ENCODE measurements at places on chromosomes 12 and 14.

DNA sequence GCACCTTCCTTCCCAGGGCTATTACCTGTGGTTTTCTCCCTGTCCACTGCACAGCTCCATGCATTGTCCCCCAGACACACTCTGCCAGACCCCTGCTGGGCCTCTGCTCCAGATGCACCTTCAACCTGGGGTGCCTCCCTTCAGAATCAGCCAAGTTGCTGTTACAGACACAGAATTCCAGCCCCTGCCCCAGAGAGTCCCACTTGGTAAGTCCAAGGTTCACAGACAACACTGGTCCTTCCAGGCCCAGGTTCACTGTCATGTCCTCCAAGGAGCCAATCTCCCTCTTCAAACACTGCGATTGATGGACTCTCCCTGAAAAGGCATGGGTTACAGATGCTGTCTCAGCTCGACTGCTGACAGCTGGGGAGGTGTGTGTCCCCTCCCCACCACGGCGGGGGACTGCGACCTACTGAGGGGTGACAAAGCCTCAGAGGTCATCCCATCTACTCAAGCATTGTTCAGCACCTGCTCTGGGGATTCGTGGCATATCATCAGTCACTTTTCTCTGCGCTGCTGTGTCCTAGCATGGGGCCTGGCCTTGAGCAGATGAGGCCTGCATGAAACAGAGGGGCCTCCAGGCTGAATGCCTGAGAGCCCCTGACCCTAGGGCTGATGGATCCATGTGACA is 24.3 kb downstream of the CALM1 start:
- no peak for DNase-seq

DNA sequence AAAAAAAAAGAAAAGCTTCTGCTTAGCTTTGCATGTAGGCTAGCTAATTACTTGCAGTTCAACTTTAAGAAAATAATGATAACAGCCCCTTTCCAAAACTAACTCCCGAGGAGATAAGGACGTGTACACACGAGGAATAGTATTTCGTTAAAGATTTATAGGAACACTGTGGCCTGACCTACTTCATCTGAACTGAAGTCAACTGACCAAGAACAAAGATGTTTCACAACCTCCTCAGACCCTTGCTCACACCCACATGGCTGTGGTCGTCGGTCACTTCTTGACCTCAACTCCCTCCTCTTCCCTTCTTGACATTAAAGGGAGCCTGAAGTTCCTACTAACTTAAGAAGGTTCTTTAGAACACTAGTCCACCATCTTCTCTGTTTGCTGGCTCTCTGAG is 25.3 kb upstream of the FAM181A start:
- no peak for DNase-seq

- no peak for DNase-seq
These were observed 1.7 kb downstream of the TBX3 start for GRCh38 chr12:114682106-114682784.

GRCh38 chr12:80107221-80107620 is 7.9 kb downstream of the OTOGL start:
- no peak for DNase-seq

GRCh38 chr14:94328196-94328595 is 5.1 kb upstream of the SERPINA6 start:
- DNase-seq, result no peak

DNA sequence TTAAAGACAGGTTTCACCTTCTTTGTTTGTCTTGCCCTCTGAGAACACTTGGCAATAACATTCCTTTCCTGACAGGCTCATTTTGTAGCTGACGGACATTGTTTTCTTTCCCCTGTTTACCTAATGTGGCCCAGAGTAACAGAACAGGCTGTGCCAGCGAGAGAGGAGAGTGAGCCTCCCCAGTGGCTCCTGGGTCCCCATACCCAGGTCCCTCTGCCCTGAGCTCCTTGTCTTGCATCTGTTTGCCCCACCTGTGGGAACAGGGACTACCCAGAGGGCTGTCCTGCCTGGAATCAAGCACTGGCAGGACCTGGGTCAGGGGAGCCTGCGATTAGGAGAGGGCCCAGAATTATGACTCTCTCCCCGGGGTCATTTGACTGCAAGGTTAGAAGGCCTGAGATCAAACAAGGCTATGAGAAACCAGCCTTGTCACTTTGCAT is 222.9 kb downstream of the ZFP36L1 start:
- DNase-seq, result no peak

DNA sequence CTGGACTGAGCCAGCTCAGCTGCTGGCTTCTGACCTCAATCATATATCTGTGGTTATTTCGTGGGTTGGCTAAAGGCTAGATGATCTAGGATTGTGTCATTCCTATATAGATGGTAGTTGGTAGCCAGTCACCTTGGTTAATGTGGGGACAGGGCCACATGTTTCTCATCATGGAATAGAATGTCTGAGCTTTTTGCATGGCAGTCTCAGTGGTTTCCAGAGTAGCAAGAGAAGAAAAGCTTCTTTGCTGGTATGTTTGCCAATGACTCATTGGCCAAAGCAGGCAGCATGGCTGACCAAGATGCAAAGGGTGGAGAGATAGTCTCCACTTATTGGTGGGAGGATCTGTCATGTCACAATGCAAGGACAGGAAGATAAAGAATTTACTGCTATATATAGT is 746.4 kb upstream of the FLRT2 start:
- no peak for DNase-seq
